ENCODE measurements at places on chromosomes 6 and 20.

- no peak for DNase-seq
Observed at GRCh38 chr20:59153832-59154231, 9.8 kb upstream of the ZNF831 start.

- no peak for DNase-seq
Observed at GRCh38 chr6:90219209-90219985, 77.2 kb downstream of the BACH2 start.

GRCh38 chr6:43870660-43871061 is 100.7 kb downstream of the VEGFA start:
- DNase-seq = no peak

DNA sequence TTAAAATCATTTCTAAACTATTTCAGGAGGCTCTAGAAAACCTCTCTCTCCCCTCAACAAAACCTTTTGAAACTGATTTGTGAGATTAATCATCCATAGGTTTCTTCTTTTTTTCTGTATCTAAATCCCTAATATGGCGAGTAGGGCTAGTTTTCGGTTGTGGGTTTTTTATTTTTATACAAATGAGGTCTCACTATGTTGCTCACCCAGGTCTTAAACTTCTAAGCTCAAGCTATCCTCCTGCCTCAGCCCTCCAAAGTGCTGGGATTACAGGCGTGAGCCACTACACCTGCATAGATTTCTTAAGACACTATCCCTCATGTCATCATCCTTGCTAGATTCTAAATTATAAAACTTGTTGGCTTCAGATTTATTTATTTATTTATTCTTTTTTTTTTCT is 43.9 kb downstream of the ORC3 start:
- DNase-seq = no peak

DNA sequence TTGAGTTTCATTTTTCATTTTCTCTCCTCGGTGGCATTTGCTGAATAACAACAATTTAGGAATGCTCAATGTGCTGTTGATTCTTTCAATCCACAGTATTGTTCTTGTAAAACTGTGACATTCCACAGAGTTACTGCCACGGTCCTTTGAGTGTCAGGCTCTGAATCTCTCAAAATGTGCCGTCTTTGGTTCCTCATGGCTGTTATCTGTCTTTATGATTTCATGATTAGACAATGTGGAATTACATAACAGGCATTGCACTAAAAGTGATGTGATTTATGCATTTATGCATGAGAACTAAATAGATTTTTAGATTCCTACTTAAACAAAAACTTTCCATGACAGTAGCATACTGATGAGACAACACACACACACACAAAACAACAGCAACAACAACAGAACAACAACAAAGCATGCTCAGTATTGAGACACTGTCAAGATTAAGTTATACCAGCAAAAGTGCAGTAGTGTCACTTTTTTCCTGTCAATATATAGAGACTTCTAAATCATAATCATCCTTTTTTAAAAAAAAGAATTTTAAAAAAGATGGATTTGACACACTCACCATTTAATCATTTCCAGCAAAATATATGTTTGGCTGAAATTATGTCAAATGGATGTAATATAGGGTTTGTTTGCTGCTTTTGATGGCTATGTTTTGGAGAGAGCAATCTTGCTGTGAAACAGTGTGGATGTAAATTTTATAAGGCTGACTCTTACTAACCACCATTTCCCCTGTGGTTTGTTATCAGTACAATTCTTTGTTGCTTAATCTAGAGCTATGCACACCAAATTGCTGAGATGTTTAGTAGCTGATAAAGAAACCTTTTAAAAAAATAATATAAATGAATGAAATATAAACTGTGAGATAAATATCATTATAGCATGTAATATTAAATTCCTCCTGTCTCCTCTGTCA is 88.1 kb downstream of the SNAP25 start:
- DNase-seq = no peak

DNA sequence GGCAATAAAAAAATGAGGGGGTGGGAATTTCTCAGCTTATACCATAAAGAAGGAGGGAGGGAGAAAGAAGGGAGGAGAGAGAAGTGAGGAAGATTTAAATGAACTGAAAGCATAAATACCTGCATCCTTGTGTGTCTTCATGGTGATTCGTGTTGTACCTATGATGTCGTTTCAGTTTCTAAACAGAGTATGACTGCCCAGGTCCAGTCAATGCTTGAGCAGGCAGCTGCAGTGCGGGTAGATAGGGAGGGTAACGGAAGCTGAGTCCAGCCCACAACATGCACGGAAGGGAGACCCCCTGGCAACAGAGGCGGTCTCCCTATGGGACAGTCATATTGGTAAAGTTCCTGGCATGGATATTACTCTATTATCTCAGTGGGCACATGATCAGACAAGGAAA is 184.5 kb downstream of the KIF16B start:
- no peak for DNase-seq
